ENCODE measurements at places on chromosomes 3 and 15.

DNA sequence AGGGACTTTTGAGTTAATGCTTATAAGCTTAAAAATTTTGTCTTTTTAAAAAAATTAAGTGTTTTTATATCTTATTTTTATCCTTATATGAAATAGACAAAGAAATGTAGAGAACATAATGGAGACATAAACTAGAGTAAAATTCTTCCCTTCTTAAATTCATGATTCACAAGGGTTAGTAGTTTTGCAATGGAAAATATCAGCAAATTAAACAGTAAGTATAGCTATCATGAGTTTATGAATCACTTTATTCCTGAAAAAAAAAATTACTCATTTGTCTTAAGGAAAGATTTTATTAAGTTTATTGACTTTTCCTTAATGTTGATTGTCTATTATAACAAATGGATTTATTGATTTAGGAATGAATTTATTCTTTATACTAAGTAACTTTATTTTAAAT is 4.3 kb downstream of the ATP6V1A start:
- peak; percentile 47 for DNase-seq

DNA sequence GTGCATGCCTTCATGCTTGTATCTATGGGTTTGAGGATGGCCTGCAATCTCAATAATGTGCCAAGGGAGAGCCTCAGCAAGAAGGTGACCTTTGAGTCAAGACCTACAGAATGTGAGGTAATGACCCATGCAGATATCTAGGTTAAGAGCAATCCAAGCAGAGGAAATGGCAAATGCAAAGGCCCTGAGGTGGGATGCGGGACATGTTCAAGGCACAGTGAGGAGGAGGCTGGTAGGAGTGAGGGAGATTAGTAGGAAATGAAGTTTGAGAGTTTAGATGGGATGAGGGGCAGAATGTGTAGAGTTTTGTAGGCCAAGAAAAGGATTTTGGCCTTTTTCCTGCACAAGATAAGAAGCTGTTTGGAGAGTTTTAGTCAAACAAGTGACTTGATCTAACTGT is 4.7 kb upstream of the MAP2K5 start:
- DNase-seq = no peak

DNA sequence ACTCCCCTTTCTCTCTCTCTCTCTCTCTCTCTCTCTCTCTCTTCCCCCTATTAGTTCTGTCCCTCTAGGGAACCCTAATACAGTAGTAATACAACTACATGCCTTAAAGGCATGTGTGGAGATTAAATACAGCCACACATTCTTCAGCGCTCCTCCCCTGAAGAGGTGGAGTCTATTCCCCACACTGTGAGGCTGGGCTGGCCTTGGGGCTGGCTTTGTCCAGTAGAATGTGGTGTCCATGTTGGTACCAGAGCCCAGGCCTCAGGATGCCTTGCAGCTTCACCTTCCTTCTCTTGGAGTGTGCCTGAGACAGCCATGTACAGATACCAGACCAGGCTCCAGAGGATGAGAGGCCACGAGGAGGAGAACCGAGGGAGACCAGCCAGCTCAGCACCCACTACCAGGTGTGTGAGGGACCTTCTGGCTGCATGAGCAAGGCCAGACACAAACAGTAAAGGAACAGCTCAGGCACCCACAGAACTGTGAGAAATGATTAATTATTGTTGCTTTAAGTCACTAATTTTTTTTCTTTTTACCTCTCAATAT is 10.7 kb downstream of the SLC6A20 start:
- DNase-seq = no peak

DNA sequence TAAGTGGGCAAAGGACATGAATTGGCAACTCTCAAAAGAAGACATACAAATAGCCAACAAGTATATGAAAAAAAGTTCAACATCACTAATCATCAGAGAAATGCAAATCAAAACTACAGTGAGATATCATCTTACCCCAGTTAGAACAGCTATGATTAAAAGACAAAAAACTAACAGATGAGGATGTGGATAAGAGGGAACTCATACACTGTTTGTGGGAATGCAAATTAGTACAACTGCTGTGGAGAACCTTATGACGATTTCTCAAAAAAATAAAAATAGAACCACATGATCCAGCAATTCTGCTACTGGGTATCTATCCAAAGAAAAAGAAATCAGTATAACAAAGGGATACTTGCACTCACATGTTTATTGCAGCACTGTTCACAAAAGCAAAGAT is 28.6 kb downstream of the NEK10 start:
- DNase-seq = no peak

- peak; percentile 82 for DNase-seq
Measured at GRCh38 chr3:54936561-54936960, 8.7 kb upstream of the LRTM1 start.

DNA sequence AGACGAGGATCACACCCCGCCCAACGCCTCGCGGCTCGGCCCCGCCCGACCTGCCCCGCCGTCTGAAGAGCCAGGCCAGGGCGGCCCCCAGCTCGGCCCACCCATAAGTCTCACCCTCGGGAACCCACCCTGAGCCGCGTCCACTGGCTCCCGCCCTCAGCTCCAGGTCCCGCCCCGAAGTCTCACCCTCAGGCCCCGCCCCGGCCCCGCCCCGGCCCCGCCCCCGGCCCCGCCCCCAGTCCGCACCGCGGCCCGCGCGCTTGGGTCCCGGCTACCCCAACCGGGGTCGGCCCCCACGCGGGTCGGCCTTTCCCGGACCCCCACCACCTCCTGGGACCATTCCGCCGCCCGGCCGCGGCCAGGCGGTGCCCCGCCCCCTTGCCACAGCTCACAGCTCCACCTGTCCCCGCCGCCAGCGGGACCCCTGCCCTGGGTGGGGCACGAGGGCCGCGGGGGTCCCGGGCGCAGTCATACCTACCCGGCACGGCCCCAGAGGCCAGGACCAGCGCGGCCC is 489 bp downstream of the CSPG5 start:
- DNase-seq = no peak

GRCh38 chr15:101539492-101539891 is 50.0 kb upstream of the PCSK6 start:
- DNase-seq = no peak

- DNase-seq = no peak
Measured at GRCh38 chr3:38276917-38277630, 5.0 kb upstream of the SLC22A14 start.

DNA sequence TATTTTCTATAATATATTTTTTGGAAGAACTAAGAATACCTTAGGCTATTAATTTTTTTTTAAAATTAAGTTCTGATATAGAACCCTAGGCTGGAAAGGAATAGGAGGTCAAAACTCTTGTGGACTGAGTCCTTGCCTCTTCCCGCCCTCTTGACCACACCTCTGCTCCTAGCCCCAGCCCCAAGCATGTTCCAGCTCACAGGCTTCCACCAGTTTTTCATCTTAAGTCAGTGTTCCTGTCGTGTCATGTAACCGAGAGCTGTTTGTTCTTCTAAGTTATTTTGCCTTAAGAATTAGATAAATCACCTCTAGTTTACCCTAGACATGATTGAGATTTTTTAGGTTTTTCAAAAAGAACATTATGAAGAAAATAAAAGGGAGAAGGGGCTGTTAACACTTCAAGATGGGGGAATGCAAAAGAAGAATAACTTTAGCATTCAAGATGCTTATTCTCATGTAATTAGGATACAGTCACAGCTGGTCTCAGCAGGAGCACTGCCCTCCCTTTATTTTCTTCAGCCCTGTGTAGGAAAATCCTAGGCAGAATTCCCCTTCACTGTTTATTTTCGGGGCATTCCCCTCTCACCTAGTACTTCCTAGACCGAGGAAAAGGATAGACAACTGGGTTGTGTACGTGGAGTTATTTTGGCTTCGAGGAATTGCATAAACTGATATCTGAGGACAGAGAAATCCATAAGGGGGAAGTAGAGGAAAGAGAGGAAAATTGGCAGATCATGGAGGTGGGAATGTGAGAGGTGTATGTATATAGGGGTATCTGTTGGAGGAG is 110.2 kb downstream of the CMSS1 start:
- no peak for DNase-seq

GRCh38 chr3:46908294-46908985 is 30.9 kb downstream of the PTH1R start:
- DNase-seq = peak; percentile 82

DNA sequence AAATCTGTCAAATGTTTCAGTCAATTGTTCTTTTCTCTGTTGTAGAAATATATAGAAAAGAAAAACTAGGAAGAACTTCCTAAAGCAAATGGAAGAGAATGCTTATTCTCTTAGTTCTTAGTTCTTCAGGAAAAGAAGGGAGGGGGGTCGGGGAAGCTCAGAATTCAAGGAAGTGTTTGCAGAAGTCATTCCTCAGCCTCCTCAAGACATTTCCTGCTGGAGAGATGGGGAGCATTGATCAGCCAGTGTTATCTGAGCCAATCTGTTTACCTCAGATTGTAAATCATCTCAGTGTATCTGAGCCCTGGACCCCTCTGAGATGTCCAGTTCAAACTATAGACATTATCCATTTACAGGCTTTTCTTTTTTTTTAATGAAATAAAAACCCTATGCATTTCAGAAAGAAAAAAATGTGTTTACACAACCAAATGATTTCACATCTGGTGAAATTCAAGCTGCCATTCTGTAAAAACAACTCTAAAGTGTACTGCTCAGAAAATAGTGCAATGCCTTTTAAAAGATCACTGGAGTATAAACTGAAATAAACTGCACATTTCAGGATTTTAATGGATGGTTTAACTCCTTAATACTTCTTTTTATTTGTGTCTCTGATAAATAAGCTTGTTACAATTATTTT is 460.7 kb downstream of the ROBO1 start:
- DNase-seq = no peak

GRCh38 chr15:34470091-34470490 is 32.5 kb upstream of the GOLGA8A start:
- no peak for DNase-seq

DNA sequence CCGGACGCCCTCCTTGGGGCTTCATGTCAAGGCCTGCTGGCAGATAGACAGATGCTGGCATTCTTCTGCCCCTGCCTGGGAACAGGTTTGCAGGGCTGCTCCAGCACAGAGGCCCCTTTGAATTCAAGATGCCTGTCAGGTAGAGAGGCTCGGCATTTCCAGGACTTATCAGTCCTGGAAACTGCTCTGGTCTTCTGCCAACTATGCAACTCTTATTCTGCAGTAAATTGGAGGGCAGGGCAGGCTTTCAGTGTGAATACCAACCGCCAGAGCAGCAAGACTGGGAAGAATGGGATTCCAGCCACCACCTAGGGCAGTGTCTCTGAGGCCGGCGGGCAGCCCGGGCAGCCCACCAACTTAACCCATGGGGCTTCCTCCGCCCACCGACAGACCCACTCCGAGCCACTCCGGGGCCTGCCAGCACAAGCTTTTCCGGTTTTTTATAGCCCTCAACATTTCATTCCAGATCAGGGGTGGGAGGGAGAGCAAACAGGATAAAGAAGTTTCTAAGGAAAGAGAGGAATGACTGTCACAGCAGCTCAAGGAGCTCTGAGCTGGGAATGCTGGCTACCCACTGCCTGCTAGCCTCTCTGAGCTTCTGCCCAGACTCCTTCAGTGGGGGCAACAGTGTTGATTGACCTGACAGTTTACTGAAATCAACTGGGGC is 140.9 kb downstream of the NTRK3 start:
- no peak for DNase-seq

DNA sequence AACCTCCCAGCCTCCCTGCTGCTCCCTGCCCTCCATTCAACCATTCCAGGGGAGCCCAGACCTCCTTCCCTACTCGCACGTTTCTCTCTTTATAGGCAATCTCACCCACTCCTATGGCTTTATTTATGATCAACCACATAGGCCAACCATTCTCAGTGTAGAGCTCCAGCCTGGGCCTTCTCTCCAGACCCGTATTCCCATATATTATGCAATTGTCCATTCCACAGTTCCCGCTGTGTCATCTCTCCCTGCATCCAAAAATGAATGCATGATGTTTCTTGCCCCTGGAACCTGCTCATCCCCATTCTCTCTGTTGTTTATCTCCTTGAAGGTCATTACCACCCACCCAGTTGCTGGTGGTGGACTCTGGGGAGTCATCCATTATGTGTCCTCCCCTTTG is 140.7 kb downstream of the LIPC start:
- no peak for DNase-seq

- DNase-seq = no peak
Measured at GRCh38 chr3:77468626-77469020, 428.7 kb downstream of the ROBO2 start.

DNA sequence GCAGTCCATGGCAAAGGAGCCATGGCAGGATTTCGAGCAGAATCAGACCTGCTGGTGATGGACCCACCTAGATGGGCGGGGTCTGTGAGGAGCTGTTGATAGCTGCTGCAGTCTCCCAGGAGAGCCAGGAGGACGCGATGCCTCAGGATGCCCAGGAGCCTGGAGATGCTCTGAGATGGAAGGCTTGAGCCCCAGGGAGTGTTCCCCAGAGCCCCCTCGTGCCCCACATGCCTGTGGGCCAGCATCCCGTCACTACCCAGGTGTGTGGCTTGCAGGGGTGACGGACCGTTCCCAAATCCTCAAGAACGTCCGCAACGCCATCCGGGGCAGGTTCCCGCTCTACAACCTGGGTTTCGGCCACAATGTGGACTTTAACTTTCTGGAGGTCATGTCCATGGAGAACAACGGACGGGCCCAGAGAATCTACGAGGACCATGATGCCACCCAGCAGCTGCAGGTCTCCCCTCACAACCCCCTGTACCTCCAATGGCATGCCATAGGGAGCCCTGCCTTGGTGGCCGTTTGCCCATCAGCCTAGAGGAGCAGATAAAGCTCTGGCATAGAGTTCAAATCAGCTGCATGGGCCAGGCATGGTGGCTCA is 6.7 kb downstream of the ITIH1 start:
- DNase-seq = no peak

GRCh38 chr3:192482391-192482790 is 244.9 kb downstream of the FGF12 start:
- peak; percentile 63 for DNase-seq

DNA sequence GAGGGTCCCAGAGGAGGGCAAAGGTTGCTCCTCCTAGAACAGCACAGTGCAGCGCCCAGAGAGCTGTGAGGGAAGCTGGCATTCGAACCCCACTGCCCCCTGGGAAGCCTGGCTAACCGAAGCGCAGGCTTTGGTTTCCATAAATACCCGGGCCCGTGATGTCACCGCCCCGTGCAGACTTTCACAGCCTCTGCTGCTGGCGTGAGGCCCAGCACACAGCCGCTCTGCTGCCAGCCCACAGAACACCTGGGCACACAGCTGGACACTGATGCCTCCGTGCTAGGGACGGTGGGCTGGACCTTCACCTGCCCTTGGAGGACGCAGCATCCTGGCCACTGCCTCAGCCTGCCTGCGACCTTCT is 1.0 kb downstream of the IQSEC1 start:
- no peak for DNase-seq

GRCh38 chr3:38755130-38755529 is 60.9 kb downstream of the SCN10A start:
- peak; percentile 3 for DNase-seq

- peak; percentile 58 for DNase-seq
Measured at GRCh38 chr3:64408770-64409169, 183.5 kb upstream of the PRICKLE2 start.

DNA sequence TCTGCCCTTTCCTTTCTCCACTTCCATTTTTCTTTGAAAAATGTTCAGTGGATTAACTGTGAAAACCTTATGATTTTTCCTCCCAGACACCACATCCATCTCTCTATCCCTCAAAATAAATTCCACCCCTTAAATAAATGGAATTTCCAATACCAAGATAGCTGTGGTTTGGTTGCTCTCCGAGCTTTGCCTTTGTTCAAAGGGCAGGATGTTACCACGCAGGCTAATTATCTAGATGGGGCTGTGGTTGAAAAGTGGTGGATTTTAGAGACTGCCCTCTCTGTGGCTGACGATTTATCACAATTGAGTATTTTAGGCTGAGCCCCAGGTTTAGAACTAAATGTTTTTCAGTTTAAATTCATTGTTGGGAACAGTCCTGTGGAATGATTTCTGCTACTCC is 36.9 kb upstream of the CMSS1 start:
- DNase-seq = no peak
